ENCODE measurements at places on chromosomes 4 and X. TPM values are rescaled to one million over a fixed set of nuclear protein-coding genes. Genes with fewer than 3 reads are reported as not detected.

DCX gene
- 0.09 TPM for total RNA-seq

RHOXF1 gene
- 0.79 TPM for total RNA-seq

FGF2 gene
- 16.9 TPM for total RNA-seq

SLC4A4 gene
- total RNA-seq = 37.1 TPM

RBBP7 gene
- total RNA-seq = 95.2 TPM

CCSER1 gene
- 26.8 TPM for total RNA-seq

SLC38A5 gene
- total RNA-seq = 8.3 TPM

IGSF1 gene
- total RNA-seq = 1.4 TPM

AFF2 gene
- total RNA-seq = 5.7 TPM

DNA sequence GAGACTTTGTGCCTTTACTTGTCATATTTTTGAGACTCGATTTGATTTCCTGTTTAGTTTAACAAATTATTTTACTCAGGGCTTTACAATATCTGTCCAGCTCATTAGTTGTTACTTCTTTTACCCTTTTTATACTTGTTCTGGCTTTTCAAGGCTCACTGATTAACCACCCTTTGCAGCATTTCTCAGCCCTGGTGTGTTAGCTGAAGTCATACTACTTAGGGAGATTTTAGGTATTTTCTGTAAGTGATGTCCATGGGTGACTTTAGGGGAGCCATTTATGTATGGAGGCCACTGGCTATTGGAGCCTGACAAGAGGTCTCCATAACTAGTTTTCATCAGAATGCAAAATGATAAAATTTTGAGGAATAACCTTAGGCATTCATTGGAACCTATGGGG is 147.2 kb downstream of the RPA4 start:
- no peaks in the 10 kb centered on the region for H3K36me3 ChIP-seq
- no peak overlapping the region for H3K4me3 ChIP-seq
- H3K27ac ChIP-seq = no peak overlapping the region

- H3K4me3 ChIP-seq = no peak overlapping the region
- no peaks in the 10 kb centered on the region for H3K27me3 ChIP-seq
- peak overlapping the region; percentile 91 for H3K27ac ChIP-seq
- no peaks in the 10 kb centered on the region for H3K36me3 ChIP-seq
- peaks cover 4% of the 10 kb centered on the region for H3K4me1 ChIP-seq
Observed at GRCh38 chr4:24598025-24598424, 13.7 kb upstream of the DHX15 start.

- H3K36me3 ChIP-seq = no peaks in the 10 kb centered on the region
- DNase-seq = no peak
- H3K4me3 ChIP-seq = no peak overlapping the region
- no peaks in the 10 kb centered on the region for H3K4me1 ChIP-seq
Observed at GRCh38 chr4:99490286-99490685, 20.5 kb upstream of the C4orf17 start.

- H3K27ac ChIP-seq = no peak overlapping the region
- no peaks in the 10 kb centered on the region for H3K36me3 ChIP-seq
- H3K27me3 ChIP-seq = peaks cover 5% of the 10 kb centered on the region
- H3K4me1 ChIP-seq = no peaks in the 10 kb centered on the region
Observed at GRCh38 chrX:24292353-24292752, 21.5 kb downstream of the SUPT20HL2 start.

DNA sequence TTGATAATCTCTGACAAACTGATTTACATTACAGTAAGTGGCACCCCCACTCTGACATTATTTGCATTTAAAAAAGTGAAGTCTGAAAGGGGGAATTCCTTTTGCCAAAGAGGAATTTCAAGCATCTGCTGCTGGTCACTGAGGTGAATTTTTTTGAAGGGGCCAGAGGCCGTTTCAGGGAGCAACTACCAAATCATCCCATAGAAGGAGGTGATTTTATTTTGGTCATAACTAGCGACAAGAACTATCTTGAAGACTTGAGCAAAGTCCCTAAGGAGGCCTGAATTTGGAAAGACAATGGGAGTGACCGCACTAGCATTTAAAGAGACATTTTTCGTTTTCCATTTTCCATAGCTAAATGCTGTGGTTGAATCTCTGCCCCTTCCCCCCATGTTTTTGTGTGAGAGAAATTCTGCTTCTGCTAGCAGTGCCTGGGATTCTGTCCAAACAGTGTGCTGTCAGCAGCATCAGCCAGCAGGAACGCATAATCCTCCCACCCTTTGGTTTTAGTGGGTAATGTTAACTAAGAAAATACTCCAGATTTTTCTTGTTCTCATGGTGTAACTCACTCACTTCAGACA is 110.1 kb upstream of the MED14 start:
- H3K27ac ChIP-seq = no peak overlapping the region
- H3K4me1 ChIP-seq = no peaks in the 10 kb centered on the region
- peak; percentile 32 for DNase-seq
- no peak overlapping the region for H3K4me3 ChIP-seq
- H3K36me3 ChIP-seq = no peaks in the 10 kb centered on the region

- H3K27me3 ChIP-seq = no peaks in the 10 kb centered on the region
- H3K4me3 ChIP-seq = no peak overlapping the region
- H3K27ac ChIP-seq = no peak overlapping the region
- H3K4me1 ChIP-seq = no peaks in the 10 kb centered on the region
- peak; percentile 45 for DNase-seq
Observed at GRCh38 chrX:104913348-104913747, 307.1 kb downstream of the TEX13A start.

All from kidney (tissue), 22 donors.